Neural crest cell (in vitro differentiated cells): ENCODE measurements at places on chromosomes 7 and 10.

DNA sequence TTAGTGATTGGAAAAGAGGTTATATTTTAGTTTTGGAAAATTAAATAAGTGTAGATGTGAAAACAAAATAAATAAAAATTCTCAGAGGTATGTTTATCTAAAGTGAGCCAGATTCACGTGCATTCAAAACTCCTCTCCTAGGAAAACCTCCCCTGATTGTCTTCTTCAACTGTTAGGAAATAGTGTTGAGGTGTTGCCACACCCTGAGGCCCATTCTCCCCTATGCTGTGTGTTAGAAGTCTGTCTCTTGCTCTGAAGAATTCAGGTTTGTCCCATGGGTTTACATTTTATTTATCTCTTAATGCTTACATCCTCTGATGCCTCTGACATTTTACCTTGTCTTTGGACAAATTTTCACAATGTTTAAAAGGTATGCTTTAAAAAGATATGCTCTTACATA lies 40.3 kb downstream of the PTPRE start:
- DNase-seq = no peak

GRCh38 chr10:124072106-124072505 lies 21.3 kb downstream of the CHST15 start:
- no peak for DNase-seq

GRCh38 chr7:154568346-154568745 lies 434.6 kb downstream of the PAXIP1 start:
- DNase-seq = no peak

DNA sequence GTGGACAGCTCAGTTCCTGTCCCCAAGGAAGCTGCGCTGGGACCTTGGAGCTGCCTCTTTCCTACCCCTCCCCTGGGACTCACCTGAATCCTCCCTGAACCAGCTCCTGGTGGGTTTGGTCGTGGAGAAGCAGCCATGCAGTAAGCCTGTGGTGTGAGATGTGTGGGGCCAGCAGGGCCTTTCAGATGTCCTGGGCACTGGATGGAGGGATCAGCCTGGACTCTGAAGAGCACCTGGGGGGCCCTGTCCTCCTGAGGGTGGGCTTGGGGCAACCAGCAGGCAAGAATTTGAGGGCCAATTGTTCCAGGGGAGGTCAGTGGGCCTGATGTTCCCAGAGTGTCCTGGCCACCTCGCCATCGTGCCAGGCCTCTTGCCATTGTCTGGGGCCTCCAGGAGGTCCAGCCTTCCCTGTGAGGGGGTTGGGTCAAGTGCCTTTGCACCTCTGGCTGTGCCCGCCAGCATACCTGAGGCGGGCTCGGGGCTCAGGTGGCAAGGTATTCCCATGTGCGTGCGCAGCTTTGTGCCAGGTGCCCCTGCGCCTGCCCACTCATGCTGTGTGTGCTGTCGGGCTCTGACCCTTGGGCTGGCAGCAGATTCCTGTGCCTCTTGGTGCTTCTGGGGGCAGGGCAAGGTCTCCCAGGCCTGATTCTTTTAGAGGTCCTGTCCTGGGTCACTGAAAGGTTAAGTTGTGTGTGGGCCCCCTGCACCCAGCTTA lies 7.3 kb downstream of the TRIM8 start:
- no peak for DNase-seq

DNA sequence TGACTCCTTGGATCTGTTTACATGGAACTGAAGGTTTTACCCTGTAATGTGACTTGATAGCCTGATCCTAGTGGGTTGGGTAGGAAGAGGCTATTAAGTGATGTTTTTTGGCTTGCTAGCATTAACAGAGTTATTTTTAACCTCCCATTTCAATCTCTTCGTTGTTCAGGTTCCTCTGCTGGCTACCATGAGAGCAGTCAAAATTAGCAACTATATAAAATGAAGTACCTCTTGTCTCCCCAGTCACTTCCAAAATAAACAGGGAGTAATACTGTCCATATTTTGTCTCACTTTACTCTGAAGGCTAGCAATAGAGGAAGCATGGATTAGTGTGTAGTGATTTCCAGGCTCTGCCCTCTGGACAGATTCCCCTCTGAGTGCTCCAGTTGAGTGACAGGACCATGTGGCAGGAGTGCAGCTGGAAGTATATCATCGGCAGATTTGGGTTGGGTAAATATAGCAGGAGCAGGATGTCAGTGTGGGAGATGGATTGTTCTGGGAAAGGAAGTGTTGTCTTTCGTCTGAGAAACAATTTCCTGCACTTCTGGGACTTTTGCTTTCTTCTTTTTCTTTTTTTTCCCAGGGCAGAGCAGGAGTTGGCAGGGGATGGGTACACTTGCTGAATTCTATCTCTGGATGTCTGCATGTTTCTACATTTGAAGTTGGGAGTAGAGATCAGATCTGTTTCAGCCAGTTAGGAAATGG lies 35.2 kb downstream of the GBF1 start:
- DNase-seq = no peak

GRCh38 chr10:91493313-91493712 lies 83.2 kb downstream of the HECTD2 start:
- DNase-seq = no peak

DNA sequence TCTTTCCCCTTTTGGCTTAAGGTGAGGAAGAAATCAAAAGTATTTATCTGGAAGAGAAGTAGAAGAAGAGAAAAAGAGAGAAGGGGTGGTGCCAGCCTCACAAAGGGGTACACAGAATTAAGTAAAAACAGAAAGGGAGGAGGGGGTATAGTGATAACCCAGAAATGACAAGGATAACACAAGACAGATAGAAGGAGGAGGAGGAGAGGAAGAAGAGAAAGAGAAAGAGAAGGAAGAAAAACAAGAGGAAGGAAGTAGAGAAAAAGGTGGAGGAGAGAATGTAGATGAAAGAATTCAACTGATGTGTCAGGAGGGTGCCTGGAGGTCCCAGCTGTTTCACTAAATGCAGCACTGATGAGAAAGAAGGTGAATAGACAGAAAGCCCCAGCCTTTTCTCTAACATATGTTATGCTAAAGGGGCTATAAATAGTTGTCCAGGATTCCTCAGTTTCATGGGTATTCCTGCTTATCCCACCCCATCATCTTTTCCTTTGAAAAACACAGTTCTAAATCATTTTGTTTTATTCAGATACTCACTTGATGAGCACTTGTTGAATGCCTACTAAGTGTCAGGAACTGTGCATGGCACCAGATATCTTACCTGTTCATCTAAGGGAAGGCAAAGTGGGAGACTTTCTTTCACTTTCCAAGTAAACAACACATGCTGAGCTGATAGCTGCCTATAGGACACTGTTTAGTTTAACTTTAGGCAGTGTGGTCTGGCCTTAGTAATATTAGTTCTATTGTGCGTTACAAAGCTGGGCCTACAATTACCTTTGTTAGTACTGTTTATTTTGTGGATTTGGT lies 8.0 kb downstream of the SEMA3E start:
- DNase-seq = no peak

DNA sequence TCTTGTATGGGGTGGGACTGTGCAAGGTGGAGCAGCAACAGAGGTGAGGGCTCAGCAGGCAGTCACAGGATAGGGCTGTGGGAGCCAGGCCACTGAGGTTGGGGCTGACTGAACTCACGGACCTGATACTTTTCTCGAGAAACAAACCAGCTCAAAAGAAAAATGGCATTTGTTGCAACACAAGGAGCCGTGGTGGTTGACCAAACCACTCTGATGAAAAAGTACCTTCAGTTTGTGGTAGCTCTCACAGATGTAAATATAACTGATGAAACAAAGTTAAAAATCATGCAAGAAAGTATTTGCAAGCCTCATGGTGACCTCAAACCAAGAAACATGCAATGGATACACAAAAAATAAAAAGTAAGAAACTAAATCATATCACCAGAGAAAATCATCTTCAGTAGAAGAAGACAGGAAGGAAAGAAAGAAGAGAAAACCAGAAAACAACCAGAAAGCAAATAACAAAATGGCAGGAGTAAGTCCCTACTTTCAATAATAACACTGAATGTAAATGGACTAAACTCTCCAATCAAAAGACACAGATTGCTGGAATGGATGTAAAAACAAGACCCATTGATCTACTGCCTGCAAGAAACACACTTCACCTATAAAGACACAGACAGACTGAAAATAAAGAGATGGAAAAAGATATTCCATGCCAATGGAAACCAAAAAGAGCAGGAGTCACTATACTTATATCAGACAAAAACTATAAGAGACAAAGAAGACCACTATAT lies 48.9 kb upstream of the DUSP5 start:
- no peak for DNase-seq

DNA sequence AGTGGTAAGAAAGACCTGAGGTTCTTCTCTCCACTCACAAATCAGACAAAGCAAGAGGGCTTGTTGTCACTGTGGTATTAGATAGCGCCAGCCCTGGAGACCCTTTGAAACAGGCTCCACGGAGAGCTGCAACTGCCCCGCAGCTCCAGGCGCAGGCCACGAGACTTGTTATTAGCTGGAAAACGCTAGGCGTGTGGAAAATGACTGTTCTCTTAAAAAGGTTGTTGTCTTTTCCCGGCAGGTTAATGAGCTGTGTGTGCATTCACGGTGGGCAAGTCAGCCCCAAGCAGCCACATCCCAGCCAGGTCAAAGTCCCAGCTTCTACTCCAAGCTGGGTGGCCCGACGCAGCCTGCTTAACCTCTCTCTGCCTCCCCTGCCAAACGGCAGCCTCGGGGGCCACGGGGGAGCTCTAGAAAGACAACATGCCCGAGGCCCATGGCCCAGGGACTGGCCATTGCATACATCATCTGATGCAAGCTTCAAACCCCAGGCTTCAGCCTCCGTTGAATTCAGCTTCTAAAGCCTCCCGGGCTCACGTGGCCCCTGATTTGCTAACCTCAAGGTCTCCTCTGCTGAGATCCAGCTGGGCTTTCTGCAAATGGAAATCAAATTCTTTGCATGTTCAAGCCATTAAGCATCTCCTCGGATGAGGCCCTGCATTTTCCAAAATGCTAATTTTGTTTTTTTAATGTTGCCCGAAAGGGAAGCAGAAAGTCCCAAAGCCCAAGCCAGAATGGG lies 61.3 kb upstream of the DNAAF5 start:
- no peak for DNase-seq

DNA sequence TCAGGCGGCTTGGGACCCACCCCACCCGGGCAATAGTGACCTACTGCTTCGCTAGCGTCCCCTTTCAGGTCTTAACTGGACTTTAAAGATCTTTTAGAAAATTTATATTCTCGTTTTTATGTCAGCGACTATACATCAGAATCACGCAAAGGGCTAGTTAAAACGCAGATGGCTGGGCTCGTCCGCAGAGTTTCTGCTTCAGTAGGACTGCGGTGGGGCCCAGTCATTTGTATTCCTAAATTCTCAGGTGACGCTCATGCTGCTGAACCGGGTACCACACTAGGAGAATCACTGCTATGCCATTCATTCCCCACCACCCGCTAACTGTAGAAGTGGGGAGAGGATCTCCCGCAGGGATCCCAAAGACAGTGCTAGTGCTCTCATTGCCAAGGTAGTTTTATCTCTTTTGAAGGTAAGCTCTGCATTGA lies 12.0 kb upstream of the SP8 start:
- DNase-seq = no peak

DNA sequence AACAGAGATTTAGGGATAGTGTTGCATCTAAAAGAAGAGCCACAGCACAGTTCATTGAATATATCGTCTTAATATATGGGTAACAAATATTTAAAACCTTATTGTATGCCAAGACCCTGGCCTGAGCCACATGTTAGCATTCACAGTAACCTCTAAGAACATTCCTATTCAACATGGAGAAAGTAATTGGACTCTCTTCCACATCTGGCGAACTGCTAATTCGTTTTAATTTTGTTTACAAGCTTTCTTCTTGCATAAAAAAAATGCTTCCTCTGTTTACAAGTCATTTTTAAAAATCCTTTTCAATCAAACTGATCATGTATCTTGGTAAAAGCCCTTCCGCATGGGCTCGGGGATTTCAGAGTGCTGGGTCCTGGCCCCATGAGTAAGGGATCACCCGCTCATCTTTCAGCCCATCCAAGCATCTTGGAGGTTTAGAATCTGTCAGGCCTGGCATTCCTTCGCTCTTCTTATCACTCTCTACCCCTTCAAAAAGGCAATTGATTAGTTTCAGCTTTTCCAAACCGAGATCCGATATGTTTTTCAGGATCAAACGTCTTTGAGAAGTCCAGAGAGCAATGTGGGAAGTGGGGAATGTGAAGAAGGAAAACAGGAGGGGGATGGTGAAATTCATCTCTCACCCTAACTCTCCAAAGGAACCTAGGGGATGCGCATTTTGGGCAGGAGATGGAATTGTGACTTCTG lies 7.3 kb downstream of the TWIST1 start:
- DNase-seq = no peak

DNA sequence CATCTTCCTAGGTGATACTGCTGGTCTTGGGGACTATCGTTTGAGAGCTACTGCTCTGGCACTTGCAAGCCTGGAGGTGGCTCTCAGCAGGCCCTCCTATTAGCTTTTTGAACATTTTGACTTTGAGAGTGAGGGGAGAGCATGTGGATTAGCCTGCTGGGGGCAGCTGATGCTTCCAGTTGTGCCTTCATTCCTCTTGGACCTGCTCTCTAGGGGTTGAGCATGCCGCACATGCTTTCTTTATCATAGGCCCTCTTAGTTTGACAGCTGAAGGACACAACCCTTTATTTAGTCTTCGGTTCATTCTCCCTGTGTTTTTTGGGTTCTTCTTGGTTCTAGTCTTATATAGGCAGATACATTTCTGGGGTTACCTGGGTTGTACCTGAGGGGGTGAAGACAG lies 132.1 kb downstream of the GALNT17 start:
- DNase-seq = no peak

DNA sequence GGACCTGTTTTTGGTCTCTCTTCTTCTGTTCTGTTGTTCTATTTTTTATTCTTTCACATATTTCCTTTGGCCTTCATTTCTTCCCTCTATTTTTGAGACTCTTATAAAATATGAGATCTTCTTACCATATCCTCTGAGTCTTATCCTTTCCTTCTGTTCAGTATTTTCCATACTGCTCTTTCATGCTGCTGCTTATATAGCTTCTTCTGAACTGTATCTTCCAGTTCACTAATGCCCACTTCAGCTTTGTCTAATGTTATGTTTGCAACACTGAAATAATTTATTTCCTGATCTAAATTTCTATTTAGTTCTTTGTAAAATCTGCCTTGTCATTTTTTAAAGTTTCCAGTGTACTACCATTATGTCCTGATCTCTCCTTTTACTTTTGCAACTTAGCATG lies 12.8 kb downstream of the TMEM168 start:
- no peak for DNase-seq

DNA sequence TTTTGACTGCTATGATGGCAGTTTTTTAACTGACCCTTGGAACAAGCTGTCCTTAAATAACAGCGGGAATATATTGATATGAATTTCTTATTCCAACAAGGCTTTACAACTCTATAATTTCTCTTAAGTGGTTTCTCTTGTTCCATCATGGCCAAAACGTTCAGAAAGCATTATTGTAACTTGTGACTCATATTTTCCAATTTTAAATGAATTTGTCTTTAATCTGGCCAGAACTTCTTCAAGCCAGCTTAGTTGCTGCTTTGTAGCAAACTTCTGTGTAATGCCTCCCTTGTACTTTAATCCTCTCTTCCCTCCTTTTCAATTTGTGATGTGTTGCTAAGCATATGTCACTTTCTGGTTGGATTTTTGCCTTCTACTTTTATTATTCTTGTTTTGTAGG lies 271.9 kb downstream of the KIF20B start:
- DNase-seq = no peak
